ENCODE measurements at places on chromosomes 7 and 10.

DNA sequence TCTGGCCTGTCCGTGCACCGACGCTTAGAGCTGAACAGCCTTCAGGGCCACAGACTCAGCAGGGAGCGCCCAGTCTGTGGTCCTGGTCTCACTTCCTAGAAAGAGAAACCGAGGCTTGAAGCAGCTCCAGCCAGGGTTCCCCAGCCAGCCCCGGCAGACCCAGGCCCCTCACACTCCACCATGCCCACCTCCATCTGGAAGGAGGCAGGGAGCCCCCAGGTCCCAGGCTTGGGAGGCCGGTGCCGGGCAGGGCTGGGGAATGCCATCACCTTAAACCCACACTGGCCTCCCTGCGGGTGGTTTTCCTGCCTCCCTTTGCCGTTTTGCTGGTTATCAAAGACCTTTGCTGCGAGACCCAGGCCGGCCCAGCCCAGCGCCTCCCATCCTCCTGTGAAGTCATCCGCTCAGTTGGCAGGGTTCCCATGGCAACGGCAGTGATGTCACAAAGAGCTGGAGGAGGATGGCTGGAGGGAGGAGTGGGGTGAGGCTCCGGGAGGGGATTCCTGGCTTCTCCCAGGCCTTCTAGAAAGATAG, 24.0 kb downstream of the ELFN1 start:
- DNase-seq, result no peak

DNA sequence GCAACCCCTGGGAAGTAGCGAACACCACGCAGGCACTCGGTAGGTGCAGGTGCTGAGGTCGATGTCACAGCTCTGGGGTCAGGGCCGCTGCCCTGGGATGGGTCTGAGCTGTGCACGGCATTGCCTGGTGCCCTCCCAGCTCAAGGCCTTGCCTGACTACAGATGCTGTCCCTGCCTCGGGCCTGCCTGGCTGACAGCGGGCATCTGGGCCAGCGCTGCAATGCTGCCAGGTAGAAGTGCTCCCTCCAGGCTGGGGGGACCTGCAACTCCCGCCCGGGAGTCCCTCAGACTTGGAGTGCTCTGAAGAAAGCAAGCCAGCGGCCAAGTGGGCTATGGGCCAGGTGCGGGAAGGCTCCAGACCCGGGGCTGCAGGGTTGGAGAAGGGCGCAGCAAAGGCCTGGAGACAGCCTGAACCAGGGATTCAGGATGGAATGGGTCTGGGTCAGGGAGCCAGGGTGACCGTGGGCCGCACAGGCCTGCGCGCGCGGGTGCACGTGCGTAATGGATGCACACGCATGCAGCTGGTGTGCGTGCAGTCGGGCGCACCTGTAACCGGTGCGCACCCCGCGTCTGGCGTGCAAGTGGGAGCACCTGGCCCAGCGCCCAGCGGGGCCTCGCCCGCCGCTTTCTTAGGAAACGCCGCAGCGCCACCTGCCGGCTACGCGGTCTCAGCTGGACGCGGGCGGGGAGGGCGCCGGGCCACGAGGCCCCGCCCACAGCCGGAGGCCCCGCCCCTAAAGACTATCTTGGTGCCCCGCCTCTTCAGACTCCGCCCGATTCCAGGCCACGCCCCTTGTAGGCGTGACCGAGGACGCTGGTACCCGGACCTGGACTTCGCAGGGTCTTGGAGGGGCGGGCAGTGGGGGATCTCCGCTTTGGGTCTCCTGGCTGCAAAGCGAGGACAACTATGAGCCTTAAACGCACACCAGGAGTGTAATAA, 46.7 kb downstream of the MICALL2 start:
- peak; percentile 85 for DNase-seq

DNA sequence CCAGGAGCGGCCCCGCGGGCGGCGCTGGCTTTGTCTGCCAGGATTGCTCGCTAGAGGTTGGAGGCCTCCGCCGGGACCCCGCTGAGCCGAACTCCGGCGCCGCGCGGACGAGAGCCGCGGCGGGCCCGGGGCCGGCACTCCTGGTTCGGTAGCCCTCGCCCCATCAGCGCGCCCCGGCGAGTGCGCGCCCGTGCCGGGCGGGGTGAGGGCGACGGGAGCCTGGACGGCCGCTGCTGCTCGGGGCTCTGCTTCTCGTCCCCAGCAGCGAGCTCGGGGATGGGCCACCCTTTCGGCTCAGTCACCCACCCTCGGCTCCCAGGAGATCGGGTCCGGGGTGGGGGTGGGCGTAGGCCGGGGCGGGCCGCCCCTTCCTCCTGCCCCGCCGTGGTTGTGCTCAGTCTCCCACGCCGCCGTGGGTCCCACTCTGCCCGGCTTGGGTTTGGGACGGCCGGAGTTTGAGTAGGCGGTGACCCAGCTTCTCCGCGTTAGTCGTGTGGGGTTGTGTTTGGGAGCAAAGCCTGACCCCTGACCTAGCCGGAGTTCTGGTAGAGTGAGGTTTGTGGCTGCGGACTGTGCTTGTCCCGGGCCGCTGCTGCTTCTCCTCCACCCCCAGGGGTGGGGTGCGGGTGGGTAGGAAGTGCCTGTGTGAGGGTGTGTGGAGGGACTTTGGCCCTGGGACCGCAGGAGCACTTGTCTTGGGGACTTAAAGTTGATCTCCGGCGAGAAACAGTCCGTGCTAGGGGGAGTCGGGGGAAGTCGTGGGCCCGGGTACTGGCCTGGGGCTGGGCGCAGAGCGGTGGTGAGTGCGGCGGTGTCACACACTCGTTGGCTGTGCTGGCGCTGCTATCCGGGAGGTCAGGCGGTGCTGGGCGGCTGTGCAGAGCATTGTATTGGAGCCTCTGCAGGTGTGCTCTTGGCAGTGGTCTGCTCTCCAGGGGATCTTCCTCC, 677 bp downstream of the TSPAN14 start:
- DNase-seq, result no peak

- no peak for DNase-seq
Observed at GRCh38 chr7:121300685-121301420, 27.9 kb upstream of the WNT16 start.

DNA sequence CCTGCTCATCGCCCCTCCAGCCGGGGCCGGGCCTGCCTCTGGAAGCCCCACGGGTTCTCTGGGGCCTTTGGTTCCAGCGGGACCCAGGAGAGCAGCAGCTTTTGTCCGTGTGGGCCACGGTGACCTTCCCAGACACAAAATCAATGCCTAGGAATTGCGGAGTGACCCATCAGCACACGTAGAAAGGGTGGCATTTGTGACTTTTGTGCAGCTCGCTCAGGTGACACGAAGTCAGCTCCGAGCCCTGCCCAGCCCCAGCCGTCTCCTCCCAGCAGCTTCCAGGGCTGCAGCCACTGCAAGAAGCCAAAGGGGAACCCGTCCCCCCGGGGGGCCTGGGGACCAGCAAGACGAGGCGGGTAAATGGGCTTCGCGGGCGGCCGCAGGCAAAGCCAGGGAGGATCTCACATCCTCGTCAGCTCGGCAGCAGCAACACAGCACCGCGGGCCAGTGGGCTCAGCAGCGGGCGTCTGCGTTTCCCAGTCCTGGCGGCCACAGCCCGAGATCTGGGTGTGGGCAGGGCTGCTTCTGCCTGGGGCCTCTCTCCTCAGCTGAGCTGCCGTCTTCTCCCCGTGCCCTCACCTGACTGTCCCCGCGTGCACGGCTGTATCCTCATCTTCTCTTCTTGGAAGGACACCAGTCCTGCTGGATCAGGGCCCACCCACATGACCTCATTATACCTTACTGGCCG, 88.5 kb downstream of the PAXIP1 start:
- DNase-seq, result no peak

GRCh38 chr10:130214431-130214830, 78.2 kb downstream of the GLRX3 start:
- no peak for DNase-seq

DNA sequence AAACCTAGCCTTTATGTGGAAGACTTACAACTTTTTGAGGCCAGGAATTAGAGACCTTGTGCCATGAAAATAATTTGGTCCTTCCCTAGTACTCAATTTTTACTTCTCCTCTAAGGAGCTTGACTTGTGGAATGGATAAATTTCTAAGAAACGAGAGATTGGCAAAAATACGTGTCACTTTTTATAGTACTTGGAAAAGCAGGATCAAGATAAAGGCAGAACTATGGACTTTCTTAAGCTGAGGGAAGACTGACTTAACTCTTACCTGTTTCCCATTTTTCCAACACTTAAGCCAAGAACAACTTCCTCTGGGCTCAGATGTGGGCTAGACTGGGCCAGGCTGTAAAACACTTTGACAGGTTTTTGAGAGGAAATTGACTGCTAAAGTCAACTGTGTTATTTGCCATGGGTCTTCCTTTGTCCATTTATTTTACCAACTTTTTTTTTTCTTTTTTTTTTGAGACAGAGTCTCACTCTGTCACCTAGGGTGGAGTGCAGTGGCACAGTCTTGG, 2.0 kb upstream of the WBP1L start:
- no peak for DNase-seq

DNA sequence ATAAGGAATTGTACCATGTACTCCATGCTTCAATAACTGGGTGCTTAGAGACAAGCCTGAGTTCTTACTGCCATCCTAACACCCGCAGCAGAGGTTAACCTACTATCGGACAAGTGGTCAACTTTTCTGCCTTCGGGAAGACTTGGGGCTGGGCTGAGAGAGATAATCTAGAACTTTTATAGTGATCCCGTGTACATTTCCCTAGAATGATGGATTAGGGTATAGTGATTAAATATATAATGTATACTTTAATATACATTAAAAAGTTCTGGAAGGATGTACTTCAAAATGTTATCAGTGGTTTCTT, 12.2 kb upstream of the HNRNPF start:
- DNase-seq, result no peak

GRCh38 chr10:11813855-11814567, 9.1 kb upstream of the PROSER2 start:
- no peak for DNase-seq

DNA sequence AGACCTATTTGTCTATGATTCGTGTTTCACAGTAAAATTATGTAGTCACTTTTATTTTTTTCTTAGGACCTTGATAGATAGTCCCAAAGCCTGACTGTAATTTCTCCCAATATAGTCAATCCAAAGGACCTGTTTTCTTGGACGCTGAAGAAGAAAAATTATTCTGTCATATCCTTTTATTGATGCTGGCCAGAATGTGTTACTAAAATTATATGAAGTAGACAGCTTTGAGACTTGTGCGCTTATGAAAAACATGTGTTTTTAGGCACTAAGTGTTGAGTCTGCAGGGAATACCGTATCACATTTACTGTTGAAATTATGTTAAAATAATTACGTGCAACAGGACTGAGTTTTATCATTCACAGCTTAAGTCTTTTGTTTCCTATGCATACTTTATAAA, 17.9 kb downstream of the TES start:
- no peak for DNase-seq

GRCh38 chr7:21996641-21997040, 50.9 kb upstream of the CDCA7L start:
- DNase-seq, result no peak

DNA sequence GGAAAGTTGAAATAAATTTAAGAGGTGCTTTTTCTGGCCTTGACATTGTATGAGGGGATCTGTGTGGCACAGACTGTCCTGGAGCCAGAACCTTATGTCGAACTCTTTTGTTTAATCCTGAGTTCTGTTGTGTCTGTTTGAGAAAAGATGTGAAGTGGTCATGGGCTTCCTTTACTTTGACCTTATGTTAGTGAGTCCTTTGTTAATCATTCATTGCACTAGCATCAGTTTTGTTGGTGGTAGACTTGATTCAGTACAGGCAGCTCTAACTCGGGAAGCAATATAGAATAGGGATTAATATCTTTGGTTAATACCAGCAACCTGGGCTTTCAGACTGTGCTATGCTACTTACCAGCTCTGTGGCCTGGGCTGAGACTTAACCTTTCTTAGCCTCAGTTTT, 123.9 kb upstream of the FZD1 start:
- no peak for DNase-seq

- no peak for DNase-seq
Observed at GRCh38 chr7:47191876-47192291, 390.0 kb downstream of the TNS3 start.

DNA sequence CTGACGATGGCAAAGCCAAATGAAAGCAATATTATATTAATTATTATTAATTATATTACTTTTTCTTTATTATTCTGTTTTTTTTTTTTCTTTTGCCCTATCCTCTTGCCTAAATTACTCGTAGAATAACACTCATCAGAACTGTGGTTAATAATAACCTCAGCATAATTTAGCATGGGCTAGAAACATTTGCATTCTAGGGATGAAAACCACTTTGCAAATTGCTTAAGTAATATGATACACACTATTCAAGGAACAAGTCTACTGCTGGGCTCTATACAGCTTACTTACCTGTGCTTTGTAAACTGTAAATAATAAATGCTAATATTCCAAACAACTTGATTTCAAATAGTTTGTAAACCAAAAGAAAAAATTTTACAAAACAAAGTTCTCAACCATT, 375.8 kb downstream of the HGF start:
- DNase-seq, result no peak

GRCh38 chr7:155269766-155270585, 27.7 kb upstream of the INSIG1 start:
- DNase-seq, result no peak

Data from activated naive CD4-positive, alpha-beta T cell (primary cell).